A549 treated with ZK216348 at 1 μM for 4 hours (cell line): ENCODE measurements at places on chromosomes 3 and 15. TPM values are rescaled to one million over a fixed set of nuclear protein-coding genes. Genes with fewer than 3 reads are reported as not detected.

The FEZF2 gene
- total RNA-seq, result not detected in 5 replicates

The SH2D7 gene
- total RNA-seq, result not detected in 5 replicates

The RHOV gene
- 4.7 to 6.1 TPM (median 5.1 TPM) in 5 replicates for total RNA-seq

The PDE8A gene
- total RNA-seq, result 24.1 to 31.6 TPM (median 28.0 TPM) in 5 replicates

The TJP1 gene
- 55.6 to 80.2 TPM (median 79.6 TPM) in 5 replicates for total RNA-seq
